ENCODE measurements at places on chromosomes 2 and 18. TPM values are rescaled to one million over a fixed set of nuclear protein-coding genes. Genes with fewer than 3 reads are reported as not detected.

DNA sequence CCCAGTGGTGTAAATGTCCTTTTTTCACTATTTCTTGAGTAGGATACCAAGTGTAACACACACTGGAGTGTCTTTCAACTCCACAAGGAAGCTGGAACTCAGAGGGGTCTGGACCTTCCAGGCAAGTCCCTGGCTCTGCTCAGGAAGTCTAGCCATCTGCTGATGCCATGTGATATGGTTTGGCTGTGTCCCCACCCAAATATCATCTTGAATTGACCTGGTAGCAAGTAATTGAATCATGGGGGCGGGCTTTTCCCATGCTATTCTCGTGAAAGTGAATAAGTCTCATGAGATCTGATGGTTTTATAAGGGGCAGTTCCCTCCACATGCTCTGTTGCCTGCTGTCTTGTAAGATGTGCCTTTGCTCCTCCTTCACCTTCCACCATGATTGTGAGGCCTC lies 99.4 kb upstream of the CDC42EP3 start:
- no peaks in the 10 kb centered on the region for H3K27me3 ChIP-seq
- no peak overlapping the region for H3K27ac ChIP-seq
- H3K4me1 ChIP-seq = peaks cover 5% of the 10 kb centered on the region
- DNase-seq = no peak
- H3K36me3 ChIP-seq = no peaks in the 10 kb centered on the region

- H3K27me3 ChIP-seq = no peaks in the 10 kb centered on the region
- peak overlapping the region; percentile 62 for H3K27ac ChIP-seq
- H3K4me1 ChIP-seq = peaks cover 14% of the 10 kb centered on the region
- H3K36me3 ChIP-seq = no peaks in the 10 kb centered on the region
- DNase-seq = peak; percentile 16
These were observed 216.5 kb downstream of the CDCA7 start for GRCh38 chr2:173571021-173571821.

DNA sequence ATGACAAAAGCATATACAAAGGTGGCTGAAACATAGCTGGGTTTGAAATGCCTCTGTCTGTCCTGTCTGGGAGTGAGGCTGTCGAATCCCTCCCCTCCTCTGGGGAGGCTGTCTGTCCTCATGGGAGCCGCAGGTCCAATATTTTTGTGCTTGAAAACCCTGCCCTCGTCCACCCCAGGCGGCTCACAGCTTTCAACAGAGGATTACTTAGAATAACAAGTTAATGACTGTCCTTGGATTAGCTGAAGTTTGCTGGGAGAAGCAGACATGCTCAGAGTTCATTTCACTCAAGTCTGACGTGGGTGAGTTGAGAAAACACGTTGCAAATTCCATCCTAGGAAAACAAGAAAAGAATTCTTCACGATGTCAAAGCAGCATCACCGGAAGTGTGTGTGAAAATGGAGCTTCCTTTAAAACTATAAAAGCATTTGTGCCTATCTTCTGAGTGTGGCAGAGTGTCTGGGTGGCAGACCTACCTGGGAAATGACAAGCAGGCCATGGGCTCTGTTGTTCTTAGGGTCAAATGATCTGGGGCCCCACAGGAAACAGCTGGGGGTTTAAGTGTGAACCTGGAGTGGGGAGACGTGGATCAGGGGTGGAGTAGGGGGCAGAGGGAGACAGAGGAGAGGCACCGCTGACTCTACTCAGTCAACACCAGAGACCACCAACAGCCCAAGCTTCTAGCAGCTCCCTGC lies 77.1 kb downstream of the DDX1 start:
- no peaks in the 10 kb centered on the region for H3K36me3 ChIP-seq
- no peak for DNase-seq
- H3K4me3 ChIP-seq = no peak overlapping the region
- H3K4me1 ChIP-seq = peaks cover 13% of the 10 kb centered on the region

DNA sequence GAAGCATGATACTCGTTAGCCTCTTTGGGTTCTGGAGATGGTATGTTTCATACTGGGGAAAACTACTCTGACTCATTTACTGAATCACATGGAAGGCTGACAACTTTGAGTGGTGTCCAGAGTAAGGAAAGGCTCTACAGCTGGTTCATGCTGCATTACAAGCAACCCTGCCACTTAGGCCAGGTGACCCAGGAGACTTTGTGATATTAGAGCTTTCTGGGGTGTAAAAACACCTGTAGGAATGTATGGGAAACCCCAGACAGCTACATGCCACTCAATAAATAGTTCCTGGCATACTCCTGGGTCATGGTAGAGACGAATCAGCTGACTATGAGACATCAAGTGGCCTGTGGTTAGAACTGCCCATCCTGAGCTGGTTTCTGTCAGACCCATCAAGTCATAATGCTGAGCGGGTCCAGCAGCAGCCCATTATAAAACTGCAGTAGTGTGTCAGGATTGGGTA lies 21.3 kb upstream of the TCF7L1 start:
- no peaks in the 10 kb centered on the region for H3K27me3 ChIP-seq
- no peak overlapping the region for H3K27ac ChIP-seq
- no peaks in the 10 kb centered on the region for H3K4me1 ChIP-seq
- DNase-seq = no peak

The FLACC1 gene
- total RNA-seq = 2.8 TPM

The UGT1A5 gene
- total RNA-seq = 0.94 TPM
